DND-41 (cell line): ENCODE measurements at places on chromosomes 7 and 10.

DNA sequence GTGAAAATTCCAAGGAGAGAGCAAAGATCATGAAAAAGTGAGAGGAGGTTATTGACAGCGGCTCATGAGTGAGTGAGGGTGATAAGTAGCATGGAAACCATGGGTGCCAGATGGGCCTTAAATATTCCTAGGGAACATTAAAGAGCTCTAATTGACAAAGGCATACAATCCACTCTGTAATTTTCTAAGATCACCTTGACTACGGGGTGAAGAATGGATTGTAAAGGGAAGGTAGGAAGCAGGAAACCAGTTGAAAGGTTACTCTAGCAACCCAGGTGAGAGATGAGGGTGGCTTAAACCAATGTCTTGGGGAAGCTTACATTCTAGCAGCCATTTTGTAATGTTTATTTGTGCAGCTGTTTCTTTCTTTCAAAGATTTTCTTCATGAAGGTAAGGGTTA is 75.7 kb downstream of the RSU1 start:
- no peak for DNase-seq

DNA sequence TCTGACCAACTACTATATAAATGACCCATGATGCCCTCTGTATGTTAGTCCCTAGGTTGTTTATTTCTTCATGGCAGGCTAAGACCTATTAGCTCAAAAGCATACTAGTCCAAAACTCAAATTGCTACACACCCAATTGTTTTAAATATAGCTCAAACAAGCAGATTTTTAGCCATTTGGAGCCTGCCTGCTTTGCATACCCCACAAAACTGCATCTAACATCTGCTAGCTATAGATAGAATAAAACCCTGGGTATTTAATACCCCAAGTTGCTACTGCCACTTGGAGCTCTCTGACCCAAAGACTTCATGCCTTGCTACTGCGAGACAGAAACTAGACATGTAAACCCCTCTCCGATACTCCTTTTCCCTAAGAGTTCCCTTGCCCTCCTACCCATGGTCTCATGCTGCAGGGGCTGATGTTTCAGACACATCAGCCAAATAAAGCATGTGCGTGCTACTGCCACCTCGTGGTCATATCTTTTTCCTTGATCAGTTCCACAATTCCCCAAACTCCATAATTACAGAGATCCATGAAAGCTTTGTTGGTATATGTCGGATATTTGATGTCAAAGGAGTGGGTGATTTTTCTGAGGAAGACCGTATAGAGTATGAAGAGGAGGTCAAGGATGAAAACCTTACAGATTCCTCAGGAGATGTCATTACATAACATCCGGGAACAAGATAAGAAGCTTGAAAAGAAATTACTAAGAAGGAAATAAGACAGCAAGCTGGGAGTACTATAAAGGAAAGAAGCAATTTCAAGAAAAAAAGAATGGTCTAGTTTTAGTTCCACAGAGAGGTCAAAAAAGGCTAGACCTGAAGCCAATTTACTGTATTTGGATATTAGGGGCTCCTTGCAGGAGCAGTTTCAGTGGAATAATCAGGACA is 386.6 kb downstream of the SH2D4B start:
- DNase-seq, result peak; percentile 31

- no peak for DNase-seq
These were observed 61.3 kb downstream of the PIP4K2A start for GRCh38 chr10:22652988-22653481.

DNA sequence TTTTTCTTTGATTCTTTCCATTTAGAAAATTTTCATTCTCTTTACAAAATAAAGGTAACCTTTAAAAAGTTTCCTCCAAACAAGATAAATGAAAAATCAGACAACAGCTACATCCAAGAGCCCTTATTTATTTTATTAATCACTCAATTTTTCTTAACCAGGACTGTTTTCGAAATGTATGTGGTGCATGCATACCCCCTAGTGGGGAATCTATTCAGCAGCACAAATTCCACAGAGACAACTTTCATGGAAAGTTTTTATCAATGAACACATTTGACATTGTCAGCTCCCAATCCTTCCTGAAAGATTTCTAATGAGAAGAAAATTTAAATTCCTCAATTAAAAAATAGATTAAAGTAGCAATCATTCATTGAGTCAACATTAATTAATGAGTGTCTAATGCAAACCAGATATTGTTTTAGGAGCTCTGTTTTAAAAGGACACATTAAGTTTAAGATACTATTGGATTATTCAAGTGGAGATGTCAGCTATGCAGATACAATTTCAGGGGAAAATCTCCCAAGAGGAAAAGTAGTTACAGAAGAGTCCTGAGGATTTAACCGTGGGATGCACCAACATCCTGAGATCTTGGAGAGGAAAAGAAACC is 5.2 kb upstream of the HTR7 start:
- no peak for DNase-seq

- no peak for DNase-seq
These were observed 67.6 kb downstream of the CAV1 start for GRCh38 chr7:116592445-116592844.

DNA sequence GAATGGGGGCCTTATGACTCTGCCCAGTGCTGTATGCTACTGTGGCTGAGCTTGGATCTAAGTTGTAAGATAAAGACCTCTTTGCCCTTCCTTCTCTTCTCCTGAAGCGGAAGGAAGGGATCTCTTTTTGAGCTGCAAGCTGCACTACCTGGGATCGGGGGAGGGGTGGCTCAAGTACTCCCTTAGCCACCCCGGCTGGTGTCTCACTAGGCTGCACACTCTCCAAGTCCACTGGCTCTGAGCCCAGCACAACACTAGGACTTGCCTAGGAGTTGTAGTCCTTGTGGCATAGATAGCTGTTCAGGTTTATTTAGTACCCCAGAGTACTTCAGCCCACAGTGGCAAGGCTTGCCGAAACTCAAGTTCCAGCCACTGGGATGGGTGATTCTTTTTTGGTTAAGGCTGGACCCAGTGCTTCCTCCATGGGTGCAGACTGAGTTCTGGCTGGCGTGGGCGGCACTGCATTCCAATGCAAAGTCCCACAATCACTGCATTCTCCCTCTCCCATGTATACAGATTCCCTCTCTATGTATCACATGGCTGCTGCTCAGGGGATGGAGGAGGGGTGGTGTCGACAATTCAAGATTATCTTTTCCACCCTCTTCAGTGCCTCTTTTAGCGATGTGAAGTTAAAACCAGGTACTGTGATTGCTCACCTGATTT is 76.2 kb upstream of the SLC25A13 start:
- DNase-seq, result no peak
